ENCODE measurements at places on chromosomes 12 and 14.

- DNase-seq, result no peak
Observed at GRCh38 chr12:6605421-6606330, 1.5 kb downstream of the CHD4 start.

DNA sequence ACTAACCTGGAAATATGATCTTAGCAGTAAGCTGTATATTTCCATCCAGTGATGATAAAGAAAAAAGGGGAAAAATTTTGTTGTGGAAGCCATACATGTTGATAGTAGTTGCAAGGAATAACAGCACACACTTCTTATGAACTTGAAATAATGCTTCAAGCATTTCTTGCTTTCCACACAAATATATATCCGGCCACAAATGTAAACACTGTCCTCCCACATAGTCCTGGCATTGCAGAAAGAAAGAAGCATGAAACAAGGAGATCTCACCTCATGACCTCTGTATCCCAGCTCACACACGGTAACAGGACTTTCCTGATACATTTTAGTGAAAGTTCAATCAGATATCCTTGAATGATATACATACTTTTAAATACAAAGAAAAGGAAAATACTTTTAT, 56.0 kb downstream of the LLPH start:
- DNase-seq, result no peak

- DNase-seq, result no peak
Observed at GRCh38 chr12:110699591-110700445, 10.9 kb upstream of the HVCN1 start.

DNA sequence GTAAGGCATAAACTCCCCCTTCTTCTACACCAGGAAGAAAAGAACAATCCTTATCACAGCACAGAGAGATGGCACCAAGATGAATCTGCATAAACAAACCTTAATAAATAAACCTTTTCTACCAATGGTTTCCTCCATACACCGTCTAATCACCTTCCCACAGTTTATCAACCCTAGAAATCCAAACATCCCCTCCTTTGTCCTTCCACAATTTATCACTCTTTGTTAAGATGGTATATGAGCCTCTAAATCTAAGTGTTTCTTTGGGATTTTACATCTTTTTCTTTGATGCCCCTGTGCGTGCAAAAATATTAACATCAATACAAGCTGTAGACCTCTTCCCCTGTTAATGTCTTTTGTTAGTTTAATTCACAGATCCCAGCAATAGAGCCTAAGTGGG, 12.5 kb downstream of the DICER1 start:
- DNase-seq, result no peak

- no peak for DNase-seq
Observed at GRCh38 chr12:54021432-54022013, 6.7 kb upstream of the HOXC6 start.

GRCh38 chr12:113689047-113689610, 217.5 kb upstream of the LHX5 start:
- DNase-seq, result no peak

DNA sequence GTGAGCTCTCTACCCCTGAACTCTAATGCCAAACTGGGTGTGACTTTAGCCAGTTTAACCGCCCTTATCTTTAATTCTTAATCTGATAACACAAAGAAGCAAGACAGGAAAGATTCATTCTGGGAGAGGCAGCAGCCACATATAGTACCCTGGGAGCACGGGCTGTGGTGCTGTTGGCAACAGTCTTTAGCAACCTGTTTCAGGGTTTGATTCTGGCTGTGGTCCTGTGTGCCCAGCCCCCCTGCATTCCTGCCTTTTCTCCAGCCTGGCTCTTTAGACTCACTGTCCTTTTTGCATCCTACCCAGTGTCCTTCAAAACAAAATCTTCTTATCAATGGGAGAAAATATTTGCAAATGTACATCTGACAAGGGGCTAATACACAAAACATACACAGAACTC, 275.2 kb downstream of the GXYLT1 start:
- DNase-seq, result no peak

DNA sequence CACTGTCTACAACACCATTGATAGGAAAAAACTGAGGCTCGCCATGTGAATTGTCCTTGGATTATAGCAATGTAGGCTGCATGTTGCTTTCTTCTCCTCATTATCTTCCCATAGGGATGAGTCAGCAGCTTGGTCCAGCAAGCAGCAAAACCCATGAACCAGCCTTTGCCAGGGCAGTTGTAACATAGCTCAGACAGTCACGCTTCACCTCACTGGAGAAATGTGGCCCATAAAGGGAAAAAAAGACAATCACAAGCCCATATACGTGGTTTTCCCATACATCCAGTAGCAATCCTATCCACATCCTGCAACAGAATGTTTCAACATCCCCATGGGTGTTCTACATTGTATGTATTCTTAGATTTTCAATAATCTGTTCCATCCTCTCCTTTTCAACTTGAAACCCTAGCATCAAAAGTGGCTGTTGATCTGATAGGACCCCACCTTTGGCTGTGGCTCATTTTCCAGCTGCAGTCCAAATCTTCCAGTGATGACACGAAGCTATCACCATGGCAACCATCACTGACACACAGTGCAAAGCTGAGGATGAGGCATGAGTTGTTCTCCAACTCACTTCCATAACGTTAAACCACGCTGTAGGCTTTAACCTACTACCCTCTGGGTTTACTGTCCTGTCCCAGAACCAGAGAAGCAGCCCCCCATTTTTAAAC, 34.0 kb downstream of the GRIN2B start:
- DNase-seq, result no peak

- no peak for DNase-seq
Observed at GRCh38 chr12:101539148-101539547, 55.6 kb upstream of the MYBPC1 start.

DNA sequence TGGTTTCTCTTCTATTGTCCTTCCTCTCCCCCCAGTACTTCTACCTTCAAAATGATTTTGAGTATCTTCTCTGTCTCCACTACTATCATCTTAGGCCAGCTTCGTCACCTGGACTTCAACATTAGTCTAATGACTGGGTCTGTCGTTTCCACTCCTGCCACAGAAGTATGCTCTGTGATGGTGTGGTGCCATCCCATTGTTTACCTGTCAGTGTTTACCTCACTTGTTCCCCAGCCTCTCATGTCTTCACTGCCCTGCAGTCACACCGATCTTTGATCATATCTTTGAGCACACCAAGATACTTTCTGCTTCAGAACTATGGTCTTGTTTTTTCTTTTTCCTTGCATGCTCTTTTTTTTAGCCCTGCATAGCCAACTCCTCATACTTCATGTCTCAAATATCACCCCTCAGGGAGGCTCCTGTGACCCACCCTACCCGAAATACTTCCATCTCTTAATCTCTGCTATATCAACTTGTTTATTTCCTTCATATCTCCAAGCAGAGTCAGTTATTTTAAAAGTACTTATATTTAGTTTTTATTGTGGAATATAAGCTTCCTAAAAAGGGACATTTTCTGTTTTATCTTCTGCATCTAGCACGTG, 60.4 kb downstream of the ANO6 start:
- no peak for DNase-seq

DNA sequence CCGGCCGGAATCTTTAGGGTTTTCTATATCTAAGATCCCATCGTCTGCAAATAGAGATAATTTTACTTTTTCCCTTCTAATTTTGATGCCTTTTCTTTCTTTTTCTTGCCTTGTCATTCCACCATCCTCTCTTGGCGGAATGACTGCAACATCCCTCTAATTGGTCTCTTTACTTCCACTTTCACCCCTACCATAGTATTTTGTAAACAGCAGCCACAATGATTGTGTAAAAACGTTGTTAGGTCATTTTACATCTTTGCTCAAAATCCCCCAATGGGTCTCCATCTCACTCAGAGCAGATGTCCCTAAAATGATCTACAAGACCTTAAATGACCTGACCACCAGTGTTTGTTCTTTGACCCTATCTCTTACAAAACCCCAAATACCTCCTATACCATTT, 80.0 kb upstream of the STAC3 start:
- no peak for DNase-seq

- DNase-seq, result no peak
Observed at GRCh38 chr12:55765736-55766290, 22.9 kb downstream of the GDF11 start.

DNA sequence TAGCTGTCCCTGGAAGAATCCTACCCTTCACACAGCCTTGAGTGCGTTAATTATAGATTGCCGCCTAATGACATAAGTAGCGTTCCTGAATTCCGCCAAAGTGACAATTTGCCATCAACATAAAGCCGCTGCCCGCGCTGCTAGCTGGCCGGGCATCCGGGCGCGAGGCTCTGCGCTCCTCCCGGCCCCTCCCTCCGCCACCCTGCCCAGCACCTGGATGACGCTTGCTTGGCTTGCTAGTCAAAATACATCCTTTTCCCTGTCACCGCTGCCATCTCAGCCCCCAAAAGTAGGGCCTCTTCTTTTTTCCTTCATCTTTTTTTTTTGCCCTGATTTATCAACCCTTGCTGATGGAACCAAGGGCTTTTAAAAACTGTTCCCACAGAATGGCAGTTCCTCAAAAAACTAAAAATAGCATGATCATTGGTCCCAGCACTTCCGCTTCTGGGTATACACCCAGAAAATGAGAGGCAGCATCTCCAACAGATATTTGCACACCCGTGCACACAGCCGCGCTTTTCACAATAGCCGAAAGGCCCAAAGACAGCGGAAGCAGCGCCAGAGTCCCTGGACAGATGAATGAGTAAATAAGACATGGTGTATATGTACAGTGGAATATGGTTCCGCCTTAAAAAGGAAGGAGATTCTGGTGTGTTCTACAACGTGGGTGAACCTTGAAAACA, 235.2 kb downstream of the BCL11B start:
- DNase-seq, result no peak

GRCh38 chr12:54383041-54383609, 1.4 kb downstream of the ZNF385A start:
- DNase-seq, result no peak

- no peak for DNase-seq
Observed at GRCh38 chr12:46110223-46110611, 119.8 kb upstream of the SCAF11 start.

DNA sequence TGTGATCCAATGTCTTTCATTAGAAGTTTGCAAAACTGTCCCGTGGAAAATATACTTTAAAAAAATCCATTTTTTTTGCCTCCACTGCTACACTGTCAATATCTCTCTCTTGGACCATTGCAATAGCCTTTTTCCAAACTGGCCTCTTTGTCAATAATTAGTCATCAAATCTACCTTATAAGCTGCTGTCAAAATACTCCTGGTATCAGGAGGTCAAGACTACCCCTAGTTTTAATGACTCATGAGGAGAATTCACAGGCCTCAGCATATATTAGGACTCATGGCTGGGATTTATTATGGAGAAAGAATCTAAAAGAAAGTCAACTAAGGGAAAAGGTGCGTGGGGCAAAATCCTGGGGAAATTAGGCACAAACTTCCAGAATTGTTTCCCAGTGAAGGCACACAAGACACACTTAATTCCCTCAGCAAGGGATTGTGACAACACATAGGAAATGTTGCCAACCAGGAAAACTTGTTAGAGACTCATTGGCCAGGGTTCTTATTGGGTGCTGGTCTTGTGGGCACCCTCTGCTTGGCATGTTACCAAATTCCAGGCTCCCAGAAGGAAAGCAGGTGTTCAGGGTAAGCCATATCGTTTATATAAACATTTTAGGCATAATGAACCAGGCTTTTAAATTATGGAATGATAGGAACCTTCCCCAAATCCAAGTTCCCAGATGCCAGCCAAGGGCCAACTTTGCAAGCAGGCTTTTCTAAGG, 56.1 kb downstream of the TMEM117 start:
- DNase-seq, result no peak

GRCh38 chr12:11228296-11228879, 41.1 kb downstream of the PRB3 start:
- DNase-seq, result no peak

- DNase-seq, result no peak
Observed at GRCh38 chr12:90393089-90393488, 561.9 kb downstream of the CCER1 start.

GRCh38 chr14:74507840-74508239, 14.3 kb downstream of the ISCA2 start:
- DNase-seq, result no peak

GRCh38 chr12:120115692-120116440, 687 bp downstream of the RAB35 start:
- DNase-seq, result no peak

- DNase-seq, result no peak
Observed at GRCh38 chr14:91338379-91338778, 79.2 kb downstream of the CCDC88C start.

- no peak for DNase-seq
Observed at GRCh38 chr12:71787580-71787979, 32.9 kb downstream of the RAB21 start.

- DNase-seq, result no peak
Observed at GRCh38 chr12:122167356-122167925, 6.6 kb downstream of the IL31 start.

DNA sequence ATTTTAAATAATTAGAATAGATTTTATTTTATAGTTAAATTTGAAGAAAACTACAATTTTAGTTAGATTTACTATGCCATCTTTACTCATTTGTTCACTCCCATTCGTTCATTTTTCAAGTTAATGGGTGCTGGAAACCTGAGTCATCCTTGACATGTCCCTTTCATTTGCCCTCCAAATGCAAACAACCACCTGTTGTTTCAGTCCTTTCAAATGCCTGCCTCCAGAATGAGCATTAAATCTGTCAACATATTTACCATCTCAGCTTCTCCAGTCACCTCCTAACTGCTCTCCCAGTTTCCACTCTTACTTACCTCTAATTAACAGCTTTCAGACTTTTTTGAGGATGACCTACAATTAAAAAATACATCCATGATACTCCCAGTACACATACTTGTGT, 375.5 kb downstream of the RAD51B start:
- no peak for DNase-seq

DNA sequence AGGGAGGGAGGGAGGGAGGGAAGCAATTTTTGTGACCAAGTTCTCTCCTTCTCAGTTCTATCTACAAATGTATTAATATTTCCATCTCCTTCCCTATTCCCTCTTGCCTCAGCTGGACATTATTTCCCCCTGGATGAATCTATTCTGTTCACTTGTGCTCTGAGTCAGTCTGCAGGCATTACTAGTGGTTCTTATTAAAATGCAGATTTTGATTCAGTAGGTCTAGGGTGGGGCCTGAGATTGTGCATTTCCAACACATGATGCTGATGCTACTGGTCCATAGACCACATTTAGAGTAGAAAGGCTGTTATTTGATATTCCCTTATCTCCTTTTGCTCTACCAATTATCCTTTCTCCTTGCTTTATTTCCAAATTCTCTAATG, 40.1 kb upstream of the YAF2 start:
- DNase-seq, result no peak

DNA sequence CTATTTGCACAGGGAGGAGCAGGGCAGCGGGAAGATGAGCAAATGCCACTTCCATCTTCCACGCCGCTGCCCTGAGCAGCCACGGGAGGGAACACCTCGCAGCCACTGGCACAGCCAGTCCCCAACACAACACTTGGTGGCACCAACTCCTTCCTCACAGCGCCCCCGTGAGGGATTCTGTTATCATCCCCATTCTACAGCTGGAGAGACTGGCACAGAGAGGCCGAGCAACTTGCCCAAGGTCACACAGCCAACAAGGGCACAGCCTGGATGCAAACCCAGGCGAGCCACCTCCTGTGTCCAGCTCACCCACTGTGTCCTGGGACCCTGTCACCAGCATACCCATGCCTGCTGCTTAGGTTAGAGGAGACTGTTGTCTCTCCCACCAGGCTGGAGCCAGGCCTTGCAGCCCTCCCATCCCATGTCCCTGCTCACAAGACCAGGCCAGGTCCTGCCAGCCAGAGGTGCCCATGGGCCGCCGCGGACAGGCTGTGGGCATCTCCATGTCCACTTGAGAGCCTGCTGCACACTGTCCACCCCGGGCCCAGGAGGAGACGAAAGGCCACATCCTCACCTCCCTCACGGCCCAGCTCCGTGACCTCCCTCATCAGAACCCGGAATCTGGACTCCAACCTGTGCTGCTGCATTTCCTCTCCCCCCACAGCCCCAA, 57.0 kb downstream of the NCOR2 start:
- DNase-seq, result no peak

GRCh38 chr12:16272222-16272621, 5.3 kb downstream of the SLC15A5 start:
- DNase-seq, result no peak
